ENCODE measurements at places on chromosomes 4 and X.

GRCh38 chr4:113474017-113474416 lies 287.5 kb downstream of the CAMK2D start:
- no peak for DNase-seq

DNA sequence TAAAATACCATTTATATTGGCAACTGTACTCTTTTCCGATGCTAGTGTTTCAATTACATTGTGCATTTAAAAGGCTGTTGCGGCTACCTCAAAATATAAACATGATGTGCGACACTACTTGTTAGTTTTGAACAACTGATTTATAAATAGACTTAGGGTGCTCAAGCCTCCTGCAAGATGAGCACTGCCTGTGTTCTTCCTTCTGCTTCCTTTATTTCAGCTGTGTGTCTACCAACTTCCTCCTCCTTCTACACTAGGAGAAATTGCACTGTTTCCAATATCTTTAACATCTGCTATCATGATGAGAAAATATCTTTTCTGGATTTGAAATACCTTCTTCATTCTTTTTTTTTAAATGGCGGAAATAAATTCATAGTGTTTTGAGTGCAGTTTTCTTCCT lies 24.0 kb downstream of the TET2 start:
- no peak for DNase-seq

GRCh38 chrX:29496636-29497180 lies 718.7 kb upstream of the MAGEB2 start:
- DNase-seq, result no peak

- no peak for DNase-seq
These were observed 16.7 kb downstream of the IRF2 start for GRCh38 chr4:184457535-184458249.

DNA sequence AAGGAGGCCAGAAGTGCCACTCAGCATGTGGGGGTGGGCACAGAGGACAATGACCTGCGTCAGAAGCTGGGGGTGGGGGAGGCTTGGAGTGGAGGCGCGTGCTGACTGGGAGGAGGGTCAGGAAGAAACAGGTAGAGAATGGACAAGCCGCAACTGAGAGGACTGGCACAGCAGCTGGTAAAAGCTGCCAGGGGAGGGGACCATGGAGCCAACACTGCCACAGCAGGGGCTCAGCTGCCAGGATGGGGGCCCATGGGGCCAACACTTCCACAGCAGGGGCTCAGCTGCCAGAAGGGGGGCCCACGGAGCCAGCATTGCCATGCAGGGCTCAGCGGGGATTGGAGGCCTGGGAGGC lies 19.1 kb downstream of the RNF212 start:
- DNase-seq, result no peak

DNA sequence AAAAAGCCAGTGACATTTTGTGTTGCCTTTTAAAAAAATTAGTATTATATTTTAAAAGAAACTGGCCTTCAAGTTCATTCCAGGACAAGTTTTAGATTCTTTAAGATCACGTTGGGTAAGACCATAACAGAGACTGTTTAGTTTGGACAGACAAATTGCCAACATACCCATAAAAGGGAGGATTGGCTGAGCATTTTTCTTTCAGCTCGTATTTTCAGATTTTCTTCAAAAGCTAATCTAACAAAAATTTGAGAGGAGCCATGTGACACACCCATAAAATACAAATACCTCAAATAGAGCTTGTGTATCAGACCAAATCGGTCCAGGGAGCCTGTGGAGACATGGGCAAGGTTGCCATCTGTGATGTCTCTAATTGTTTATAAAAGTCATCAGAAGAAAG lies 74.6 kb upstream of the C1QTNF7 start:
- DNase-seq, result no peak

DNA sequence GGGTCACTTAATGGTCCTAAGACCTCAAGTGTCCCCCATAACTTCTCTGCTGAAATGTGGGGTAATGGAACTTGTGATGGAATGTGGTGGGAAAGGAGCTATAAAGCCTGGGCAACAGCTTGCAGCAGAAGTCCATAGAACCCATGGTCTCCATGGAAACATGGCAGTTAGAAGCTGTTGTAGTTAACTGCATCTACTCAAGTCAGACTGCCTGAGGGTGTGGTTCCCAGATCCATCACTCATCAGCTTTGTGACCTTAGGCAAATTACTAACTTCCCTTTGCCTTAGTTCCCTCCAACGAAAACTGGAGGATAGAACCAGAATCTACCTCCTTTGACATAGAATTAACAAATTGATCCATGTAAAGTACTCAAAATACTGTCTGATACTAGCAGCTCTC lies 113.0 kb downstream of the SPATA18 start:
- DNase-seq, result no peak

DNA sequence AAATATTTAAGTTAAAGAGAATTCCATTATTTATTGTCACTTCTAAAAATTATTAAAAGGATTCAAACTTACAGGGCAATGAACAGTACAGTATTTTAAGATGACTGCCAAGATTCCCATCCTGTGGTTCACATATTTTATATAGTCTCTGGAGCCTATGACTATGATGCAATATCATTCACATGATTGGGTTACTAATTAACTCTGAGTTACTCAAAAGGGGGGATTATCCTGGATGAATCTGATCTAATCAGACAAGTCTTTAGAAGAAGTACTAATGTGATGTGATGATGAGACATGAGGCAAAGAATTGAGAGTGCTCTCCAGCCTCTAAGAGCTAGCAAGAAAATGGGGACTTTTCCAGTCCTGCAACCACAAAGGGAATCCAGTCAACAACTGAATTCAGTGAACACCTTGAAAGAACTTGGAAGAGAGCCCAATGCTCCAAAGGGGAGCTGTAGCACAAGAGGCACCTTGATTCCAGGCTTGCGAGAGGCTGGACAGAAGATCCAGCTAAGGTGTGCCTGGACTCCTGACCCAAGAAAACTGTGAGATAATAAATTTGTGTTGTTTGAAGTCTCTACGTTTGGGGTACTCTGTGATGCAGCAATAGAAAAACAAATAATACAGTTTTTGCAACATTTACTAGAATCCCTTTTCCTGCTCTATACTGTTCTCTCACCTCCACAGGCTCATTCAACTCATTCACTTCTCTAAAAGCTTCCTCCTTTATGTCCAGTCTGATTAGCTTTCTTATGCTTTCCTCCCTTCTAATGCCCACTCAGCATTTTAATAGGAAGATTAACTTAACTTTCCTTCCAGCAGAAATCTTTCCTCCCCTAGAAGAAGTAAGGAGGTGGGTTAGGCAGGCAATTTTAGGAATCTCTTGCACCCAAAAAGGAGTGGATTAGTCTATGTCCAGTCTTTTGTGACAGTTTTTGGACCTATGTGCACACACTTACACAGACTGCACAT lies 133.8 kb upstream of the LCORL start:
- no peak for DNase-seq

GRCh38 chr4:2366252-2367192 lies 51.9 kb downstream of the ZFYVE28 start:
- DNase-seq, result no peak

DNA sequence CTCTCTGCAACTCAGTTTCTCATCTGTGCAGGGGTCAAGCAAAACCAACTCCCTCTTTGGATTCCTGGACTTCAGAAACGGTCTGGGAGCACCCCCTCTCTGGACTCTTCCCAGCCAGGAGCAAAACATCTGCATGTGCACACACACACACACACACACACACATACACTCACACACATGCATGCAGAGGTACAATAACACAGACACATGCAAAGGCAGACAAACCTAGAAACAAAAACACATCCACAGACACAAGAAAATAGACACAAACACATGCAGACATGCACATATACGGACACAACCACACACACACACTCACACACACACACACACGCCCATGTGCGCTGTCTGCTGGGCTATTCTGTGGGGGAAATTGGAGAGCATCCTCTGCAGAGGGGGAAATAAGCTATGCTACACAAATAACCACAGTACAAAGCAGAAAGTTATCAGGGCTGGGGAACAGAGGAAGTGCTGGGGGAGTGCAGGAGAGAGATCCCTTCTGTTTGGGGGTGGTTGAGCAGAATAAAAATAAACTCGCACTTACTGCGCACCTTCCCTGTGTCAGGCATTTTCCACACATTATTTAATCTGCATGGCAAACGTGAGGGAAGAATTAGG lies 19.9 kb downstream of the IQSEC2 start:
- no peak for DNase-seq

DNA sequence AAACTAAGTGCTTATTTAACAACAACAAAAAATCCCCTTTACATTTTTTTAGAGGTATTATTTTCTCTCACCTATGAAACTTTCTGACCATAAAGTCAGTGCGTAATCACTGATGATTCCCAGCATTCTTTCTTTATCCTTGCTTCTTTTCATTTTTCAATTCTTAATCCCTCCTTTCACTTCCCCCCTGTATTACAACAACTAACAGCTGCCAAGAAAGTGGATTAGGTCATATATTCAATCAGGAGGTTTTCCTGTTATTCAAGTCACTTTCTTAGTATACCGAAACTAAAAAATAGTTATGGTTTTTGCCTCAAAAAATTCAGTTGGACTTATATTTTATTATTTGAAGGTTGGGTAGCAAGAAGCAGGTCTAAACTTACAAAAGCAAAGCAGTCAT lies 2.1 kb upstream of the STAP1 start:
- no peak for DNase-seq

DNA sequence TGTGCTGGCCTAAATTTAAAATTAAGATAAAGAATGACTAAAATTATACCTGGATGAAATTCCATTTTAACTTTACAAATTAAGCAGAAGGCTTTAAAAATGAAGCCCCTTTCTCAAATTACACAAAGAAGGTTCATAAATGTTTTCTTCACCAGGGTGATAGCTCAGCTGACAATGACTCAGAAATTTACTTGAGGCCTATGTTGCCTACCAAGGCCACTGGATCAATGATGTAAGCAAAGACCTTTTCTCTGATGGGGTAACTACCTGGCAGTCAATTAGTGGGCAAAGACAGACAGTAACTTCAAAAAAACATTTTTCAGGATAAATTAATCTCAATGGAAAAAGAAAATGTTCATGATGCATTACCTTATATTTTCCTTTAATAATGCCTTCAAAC lies 23.9 kb upstream of the GPR34 start:
- no peak for DNase-seq

DNA sequence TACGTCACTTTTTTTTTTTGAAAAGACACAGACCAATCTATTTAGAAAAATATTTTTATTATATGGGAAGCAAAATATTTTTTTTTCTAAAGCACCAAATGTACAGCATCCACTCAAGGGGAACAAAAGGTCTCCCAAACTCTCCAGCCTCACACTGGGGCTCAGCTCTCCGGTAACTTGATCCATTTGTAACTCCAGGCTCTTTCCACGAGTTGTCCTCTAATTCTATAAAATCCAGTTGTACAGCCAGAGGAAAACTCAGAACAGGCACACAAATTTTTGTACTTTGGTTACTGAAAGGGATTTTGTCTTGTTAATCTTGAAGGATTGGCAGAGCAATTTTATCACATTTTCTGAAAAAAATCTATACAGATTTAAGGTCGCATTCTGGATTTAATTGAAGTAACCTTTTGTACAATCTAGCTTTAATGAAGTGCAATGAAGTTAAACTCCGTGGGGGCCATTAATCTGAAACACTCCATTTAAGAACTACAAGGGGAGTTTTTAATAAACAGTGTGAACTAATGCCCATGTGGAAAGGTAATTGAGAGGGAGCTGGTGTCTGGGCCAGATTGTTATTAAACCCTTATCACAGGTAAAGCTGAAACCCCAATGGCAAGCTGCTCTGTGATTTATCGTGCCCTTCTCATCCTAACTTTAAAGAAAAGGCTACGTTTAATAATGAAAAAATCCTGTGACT lies 161.2 kb upstream of the FRG1 start:
- DNase-seq, result no peak

DNA sequence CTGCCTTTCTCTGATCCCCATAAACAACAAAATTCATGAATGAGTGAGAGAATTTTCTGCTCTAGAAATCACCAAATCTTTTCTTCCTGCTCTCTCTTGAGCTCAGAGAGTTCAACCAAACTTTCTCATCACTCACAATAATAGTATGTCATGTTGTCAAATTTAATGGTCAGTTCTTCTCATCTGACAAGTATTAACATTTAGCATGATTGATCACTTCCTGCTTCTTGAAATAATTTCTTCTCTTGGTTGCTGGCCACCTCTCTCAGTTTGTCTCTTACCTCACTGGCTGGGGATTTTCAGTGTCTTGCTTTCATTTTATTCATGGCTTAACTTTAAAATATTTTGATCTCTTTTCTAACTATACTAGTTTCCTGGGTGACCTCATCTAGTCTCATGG lies 25.5 kb upstream of the FGF5 start:
- DNase-seq, result no peak

DNA sequence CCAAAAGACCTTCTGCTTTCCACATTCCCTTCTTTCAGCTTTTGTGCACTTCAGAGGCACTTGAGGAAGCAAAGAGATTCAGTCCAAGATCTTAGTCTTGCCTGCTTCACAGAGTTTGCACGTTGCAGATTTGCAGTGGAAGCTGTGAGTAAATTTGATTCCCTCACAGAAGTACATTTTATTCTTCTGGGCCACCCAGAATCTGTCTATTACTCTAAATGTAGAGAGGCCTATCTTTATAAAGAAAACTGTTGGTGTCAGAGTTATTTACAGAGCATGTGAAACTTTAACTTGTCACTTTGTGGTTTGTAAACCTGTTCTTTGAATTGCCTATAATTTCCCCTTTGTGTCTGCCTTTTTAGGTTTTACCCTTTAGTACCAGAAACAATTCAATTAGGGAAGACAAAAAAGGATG lies 15.5 kb downstream of the SPRY1 start:
- no peak for DNase-seq

- no peak for DNase-seq
These were observed 848.5 kb downstream of the RAB28 start for GRCh38 chr4:12635629-12636028.

GRCh38 chrX:66076801-66077200 lies 36.9 kb upstream of the VSIG4 start:
- no peak for DNase-seq

- DNase-seq, result no peak
These were observed 81.9 kb downstream of the HMGB2 start for GRCh38 chr4:173252024-173252935.

GRCh38 chr4:149466446-149466845 lies 349.2 kb downstream of the IQCM start:
- DNase-seq, result no peak

GRCh38 chr4:101264993-101265815 lies 82.1 kb downstream of the PPP3CA start:
- DNase-seq, result no peak

- DNase-seq, result no peak
These were observed 72.1 kb upstream of the SPANXC start for GRCh38 chrX:141314441-141314840.

- DNase-seq, result no peak
These were observed 289.3 kb upstream of the PABPC4L start for GRCh38 chr4:134490863-134491262.

DNA sequence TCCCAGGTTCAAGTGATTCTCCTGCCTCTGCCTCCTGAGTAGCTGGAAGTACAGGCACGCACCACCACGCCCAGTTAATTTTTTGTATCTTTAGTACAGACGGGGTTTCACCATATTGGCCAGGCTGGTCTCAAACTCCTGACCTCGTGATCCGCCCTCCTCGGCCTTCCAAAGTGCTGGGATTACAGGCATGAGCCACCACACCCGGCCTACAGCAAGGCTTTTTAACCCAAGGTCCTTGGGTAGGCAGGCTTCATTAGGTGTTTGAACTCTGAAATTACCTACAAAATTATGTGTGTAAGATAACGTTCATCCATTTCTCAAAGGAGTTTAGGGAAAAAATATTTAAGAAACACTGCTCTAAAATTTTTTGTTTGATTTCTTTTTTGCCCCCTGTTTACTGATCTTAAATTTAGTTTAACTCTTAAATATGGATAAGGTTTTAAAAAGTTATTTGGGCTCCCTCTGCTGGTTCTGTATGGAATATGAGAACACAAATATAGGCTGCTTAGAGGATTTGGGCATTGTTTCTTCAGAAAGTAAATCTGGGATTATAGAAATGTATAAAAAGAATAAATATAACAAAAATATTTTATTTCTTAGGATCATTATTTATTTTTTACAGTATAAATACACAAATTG lies 92.8 kb downstream of the CBR4 start:
- DNase-seq, result no peak

All from CD4-positive, alpha-beta T cell treated with Interleukin-15 for 1 hour (primary cell).